ENCODE measurements at places on chromosomes 2 and 18.
A peak's percentile ranks its signal among the peaks of the same experiment; 100 is the strongest.

DNA sequence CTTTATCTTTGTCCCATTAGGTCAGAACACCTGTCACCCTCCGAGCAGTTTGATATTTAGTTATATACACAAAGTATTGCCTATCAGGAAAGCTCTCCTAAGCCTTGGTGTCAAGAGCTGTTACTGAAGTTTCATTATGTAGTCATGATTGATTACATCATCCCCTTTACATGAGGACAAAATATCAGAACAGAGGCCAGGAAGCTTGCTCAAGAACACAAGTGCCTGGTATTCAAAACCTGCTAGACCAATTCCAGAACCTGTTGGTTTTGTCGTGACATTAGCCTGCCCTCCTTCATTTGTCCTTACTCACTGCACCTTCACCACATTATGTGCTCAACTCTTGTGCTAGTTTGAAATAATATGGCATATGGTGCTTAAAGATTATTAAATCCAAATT, 377.1 kb downstream of the CDH19 start:
- no peak for DNase-seq

- no peak for DNase-seq
Measured at GRCh38 chr2:24720310-24720709, 72.9 kb downstream of the PTRHD1 start.

- DNase-seq: no peak
Measured at GRCh38 chr2:12685145-12685544, 31.6 kb upstream of the TRIB2 start.

- no peak for DNase-seq
Measured at GRCh38 chr2:182548031-182548950, 121.5 kb upstream of the PDE1A start.

GRCh38 chr2:3282056-3282998, 95.3 kb downstream of the EIPR1 start:
- DNase-seq: no peak

DNA sequence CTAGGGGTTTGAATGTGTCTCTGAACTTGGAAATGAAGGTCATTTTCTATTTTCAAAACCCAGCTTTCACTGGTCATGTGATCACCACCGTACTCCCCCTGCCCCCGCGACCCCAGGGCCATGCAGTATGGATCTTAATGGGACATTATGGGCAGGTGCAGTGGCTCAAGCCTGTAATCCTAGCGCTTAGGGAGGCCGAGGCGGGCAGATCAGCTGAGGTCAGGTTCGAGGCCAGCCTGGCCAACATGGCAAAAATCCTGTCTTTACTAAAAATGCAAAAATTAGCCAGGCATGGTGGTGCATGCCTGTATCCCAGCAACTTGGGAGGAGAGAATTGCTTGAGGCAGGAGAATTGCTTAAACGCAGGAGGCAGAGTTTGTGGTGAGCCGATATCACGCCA, 77.3 kb downstream of the ITGB1BP1 start:
- no peak for DNase-seq

DNA sequence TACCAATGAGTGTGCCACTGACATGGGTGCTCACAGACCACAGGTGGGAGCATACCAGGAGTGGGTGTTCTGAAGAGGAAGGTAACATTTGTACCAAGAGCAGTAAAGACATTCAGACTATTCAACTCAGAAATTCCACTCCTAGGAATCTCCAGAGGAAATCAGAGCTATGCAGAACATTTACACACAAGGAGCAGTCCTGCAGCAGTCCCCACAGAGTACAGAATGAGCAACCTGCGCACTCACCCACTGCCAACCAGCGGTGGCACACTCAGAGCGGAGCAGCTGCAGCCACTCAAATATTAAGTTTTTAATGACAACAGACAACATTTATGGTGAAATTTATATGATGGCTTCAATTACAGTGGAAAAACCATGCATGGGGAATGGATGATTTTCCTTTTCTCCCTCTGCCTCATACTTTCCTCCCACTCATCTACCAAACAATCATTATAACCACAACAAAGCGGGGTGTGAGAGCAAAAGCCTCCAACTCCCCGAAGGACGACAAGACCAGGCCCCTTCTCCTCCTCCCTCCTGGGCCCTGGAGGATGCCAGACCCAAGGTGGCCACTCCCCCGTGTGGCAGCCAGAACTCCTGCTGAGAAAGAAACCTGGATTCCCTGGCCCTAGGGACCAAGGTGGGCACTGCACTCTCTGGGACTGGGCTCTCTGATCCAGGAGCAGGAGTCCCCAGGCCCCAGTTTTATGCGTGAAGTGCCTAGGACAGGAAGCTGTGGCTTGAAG, 5.4 kb downstream of the HS6ST1 start:
- no peak for DNase-seq

DNA sequence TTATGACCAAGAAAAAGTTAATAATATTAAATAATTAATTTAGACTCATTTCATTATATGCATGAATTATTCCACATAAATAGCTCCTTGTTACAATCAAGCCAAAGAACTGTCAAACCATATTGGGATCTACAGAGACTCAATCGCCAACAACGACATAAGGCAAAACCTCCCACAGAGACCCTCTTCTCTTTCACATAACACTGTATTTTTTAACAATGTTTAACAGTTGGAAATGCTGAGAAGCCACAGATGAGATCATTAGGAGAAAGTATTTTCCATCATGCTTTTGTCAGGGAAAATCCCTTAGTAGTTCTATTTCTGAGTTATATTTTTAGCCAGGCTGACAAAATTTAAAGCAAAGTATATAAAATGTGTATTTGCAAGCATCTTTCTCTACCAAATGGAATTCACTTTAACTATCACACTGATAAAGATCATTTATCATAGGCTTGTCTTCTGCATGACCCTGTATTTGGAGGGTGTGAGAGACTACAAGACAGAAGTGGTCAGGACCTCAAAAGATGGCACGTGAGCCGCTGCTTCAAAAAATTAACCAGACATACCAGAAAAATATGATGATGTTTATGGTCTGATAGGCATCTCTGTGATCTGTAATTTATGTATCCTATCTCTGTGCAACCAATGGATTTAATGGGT, 383.8 kb downstream of the NRXN1 start:
- DNase-seq: no peak

DNA sequence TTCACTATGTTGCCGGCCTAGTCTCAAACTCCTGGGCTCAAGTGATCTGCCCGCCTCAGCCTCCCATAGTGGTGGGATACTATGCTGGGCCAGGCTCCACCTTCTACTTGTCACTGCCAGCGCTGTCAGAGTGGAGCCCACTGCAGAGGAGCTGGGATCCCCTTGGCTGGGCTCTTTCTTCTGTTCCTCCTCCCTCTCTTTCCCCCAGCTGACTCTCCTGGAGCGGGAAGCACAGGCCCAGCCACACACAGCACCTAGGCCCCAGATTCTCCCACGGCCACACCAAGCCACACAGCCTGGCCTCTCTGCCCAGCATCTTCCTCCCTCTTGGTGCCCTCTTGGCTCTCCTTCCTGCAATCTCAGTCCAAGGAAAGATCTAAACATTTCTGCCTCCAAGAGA, 3.7 kb upstream of the GAREM2 start:
- DNase-seq: no peak

GRCh38 chr2:109143214-109144187, 14.5 kb downstream of the SH3RF3 start:
- peak; percentile 56 for DNase-seq

- DNase-seq: no peak
Measured at GRCh38 chr18:55738483-55739114, 150.6 kb upstream of the TCF4 start.

DNA sequence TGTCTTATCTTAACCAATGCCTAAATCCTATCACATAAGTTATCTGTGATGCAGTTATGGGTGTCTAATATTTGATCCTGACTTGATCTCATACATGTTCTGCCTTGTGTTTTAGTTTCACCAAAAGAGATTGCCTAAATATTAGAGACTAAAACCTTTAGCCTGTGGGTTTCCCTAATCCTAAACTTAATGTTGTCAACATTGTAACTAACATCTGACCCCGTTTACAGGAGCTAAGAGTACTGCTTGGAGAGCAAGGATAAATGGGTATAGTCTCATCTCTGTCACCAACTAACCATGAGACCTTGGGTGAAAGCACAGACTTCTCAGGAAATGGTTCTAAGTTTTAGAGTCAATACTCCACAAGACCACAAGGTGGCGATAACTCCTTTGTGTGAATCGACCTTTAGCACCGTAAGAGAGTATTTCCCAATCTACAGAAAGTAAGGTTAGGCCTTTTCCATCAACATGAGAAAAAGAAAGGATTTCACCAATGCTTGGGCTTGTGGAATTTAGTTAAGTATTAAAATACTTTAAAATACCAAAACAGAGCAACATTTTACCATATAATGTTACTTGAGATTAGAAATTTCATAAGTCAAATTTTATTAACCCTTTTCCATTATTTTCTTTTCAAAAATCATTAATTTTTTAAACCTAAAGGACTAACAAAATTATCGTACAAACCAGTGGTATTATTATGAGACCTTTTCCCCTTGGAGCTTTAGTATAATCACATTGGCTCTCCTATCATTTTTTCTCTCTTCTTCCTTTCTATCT, 60.5 kb downstream of the G6PC2 start:
- peak; percentile 66 for DNase-seq

GRCh38 chr2:231521443-231521842, 8.8 kb downstream of the NMUR1 start:
- DNase-seq: no peak

DNA sequence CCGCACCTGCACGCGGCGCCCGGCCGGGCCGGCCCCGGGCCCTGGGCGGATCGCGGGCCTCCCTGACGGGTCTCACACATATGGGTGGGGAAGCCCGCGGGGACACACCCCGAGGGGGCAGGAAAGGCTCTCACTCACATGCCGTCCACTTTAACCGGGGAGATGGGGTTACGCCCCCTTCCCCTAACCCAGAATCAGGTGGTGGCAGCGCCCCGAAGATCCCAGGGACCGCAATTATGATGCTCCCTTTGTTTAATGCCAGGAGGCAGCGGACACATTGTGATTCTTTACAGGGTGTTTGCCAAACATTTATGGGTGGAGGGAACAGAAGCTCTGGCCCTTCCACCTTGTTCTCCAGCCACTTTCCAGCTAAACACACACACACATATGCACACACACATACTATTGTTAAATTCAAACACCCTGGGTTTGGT, 424 bp upstream of the ANKRD44 start:
- DNase-seq: no peak

DNA sequence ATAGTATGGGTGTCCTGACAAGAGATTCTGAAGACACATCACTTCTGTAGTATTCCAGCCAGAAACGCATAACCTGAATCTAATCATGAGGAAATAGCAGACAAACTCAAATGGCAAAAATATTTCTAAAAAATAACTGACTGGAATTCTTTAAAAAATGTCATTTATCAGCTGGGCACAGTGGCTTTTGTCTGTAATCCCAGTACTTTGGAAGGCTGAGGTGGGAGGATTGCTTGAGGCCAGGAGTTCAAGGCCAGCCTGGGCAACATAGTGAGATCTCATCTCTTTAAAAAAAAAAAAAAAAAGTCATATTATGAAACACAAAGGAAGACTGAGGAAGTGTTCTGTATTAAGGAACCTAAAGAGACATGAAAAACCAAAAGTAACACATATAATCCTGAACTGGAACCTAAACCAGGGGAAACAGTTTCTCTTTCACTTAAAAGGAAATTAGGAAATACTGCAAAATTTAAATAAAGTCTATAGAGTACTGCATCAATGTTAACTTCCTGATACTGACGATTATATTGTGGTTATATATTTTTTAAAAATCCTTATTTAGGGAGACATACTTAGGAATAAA, 29.9 kb downstream of the SESTD1 start:
- DNase-seq: no peak

DNA sequence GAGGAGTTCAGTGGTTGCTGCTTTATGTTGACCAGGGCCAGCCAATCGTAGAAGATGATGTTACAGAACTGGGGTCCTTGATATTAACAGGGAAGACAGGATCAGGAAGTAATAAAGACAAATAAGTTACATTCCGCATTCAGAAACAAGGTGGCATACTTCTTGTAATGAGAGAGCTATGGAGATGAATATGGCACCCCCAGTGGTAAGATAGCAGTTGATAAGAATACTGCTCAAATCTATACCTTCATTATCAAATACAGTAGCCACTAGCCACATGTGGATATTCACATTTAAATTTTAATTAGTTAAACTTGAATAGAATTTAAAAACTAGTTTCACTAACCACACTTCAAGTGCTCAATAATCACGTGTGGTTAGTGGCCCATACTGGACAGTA, 290.4 kb upstream of the RBMS1 start:
- no peak for DNase-seq

DNA sequence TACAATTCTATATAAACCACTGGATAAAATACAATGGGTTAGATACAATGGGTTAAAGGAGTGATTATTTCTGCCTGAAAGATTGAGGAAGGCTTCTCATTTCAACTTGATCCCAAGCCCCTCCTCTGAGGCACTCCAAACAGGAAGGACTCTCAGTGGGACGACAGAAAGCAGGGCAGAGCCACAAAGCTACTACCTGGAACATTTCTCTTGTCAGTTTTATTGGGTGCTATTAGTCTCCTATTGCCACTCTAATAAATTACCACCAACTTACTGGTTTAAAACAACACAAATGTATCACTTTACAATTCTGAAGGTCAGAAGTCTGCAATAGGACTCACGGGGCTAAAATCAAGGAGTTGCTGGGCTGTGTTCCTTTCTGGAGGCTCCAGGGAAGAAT, 146.7 kb downstream of the MREG start:
- no peak for DNase-seq

GRCh38 chr2:147099845-147100244, 745.0 kb upstream of the ACVR2A start:
- DNase-seq: no peak

- no peak for DNase-seq
Measured at GRCh38 chr18:9916808-9917207, 3.0 kb downstream of the VAPA start.

DNA sequence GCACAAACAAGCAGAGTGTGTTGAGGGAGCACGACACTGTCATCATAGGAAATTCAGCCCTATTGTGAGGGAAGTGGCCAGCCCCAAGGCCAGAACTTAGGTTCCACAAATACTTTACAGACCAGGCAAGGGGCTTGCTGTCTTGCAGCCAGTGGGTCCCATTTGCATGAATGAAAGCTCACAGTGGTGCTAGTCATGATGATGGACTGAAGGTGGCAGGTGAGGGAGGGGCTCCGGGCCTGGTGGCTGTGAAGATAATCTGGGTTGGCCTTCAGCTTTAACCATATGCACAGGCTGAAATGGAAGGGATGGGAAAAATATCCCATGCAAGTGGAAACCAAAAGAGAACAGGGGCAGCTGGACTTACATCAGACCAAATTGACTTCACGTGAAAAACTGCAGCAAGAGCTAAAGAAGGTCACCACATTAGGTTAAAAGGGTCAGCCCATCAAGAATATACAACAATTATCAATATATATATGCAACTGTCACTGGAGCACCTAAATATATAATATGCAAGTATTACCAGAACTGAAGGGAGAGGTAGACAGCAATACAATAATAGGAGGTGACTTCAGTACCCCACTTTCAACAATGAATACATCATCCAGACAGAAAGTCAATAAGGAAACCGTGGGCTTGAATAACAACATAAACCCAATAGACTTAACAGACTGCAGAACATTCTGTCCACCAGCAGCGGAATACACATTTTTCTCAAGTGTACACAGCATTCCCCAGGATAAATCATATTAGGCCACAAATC, 39.6 kb downstream of the DCDC2C start:
- DNase-seq: no peak

GRCh38 chr2:119064567-119064966, 94.0 kb downstream of the C1QL2 start:
- DNase-seq: no peak

GRCh38 chr2:231190531-231191197, 7.8 kb upstream of the ARMC9 start:
- no peak for DNase-seq

Measured in CD4-positive, alpha-beta T cell treated with Interleukin-21 for 1 hour (primary cell).